ENCODE measurements at places on chromosomes 4 and X.

DNA sequence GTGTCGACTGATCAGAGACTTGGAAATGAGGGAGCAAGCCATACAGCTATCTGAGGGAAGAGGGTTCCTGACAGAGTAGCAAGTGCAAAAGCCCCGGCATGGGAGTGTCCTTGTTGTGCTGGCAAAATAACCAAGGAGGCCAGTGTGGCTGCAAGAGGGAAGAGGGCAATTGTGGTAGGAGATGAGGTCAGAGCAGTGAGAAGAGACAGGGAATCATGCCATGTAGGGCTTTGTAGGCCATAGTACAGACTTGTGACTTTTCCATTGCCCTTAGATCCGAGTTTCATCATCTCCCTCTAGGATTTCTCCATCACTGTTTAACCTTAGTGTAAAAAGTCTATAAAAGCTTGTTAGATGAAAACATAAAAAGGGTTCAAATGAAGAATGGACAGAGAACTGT, 76.2 kb downstream of the DOCK11 start:
- peaks cover 4% of the 10 kb centered on the region for H3K36me3 ChIP-seq
- H3K4me1 ChIP-seq, result no peaks in the 10 kb centered on the region
- no peaks in the 10 kb centered on the region for H3K27me3 ChIP-seq
- no peak for DNase-seq

- H3K4me3 ChIP-seq, result peak overlapping the region; percentile 14
- peaks cover 40% of the 10 kb centered on the region for H3K4me1 ChIP-seq
- H3K27ac ChIP-seq, result peak overlapping the region; percentile 1
- no peaks in the 10 kb centered on the region for H3K36me3 ChIP-seq
- peak; percentile 76 for DNase-seq
- H3K27me3 ChIP-seq, result peaks cover 16% of the 10 kb centered on the region
Observed at GRCh38 chr4:128517739-128518510, 230.3 kb upstream of the PGRMC2 start.

DNA sequence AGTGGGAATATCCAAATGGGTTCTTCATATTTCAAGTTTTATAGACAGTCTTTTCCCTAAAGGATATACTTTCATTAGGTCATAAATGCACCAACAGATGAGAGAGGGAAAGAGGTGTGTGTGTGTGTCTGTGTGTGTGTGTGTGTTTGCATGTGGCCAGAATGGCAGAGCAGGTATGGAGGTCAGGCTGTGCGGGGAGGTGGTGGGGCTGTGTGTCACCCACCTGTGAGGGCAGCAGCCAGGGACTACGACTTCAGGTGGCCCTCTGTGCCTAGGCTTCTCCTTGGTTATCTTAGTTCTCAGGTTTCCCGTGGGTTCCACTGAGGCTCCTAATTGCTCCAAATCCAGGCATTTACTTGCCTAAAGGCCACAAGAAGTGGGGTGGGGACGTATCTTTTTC, 14.6 kb downstream of the HAND2 start:
- H3K4me3 ChIP-seq, result no peak overlapping the region
- peaks cover 11% of the 10 kb centered on the region for H3K4me1 ChIP-seq
- H3K27me3 ChIP-seq, result peaks cover 73% of the 10 kb centered on the region

- no peaks in the 10 kb centered on the region for H3K27me3 ChIP-seq
- DNase-seq, result no peak
- H3K4me1 ChIP-seq, result no peaks in the 10 kb centered on the region
- H3K4me3 ChIP-seq, result no peak overlapping the region
- no peaks in the 10 kb centered on the region for H3K36me3 ChIP-seq
Observed at GRCh38 chrX:95762716-95763115, 921.9 kb upstream of the DIAPH2 start.

DNA sequence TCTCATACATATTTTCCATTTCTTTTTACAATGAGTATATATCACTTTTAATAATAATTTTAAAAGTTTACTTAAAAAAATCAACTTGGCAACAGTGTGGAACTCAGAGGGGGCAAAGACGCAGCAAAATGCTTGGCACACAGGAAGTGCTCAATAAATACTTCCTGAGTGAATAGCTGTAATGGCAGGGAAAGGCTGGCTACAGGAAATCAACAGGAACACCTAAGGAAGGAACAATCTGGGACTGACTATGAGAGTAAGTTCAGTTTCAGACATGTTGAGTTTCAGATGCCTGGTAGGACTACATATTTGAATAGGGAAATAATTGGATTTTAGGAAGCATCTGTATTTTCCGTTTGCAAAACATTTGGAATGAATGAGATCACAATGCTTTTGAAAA, 137.6 kb downstream of the SCLT1 start:
- H3K4me1 ChIP-seq, result peaks cover 7% of the 10 kb centered on the region
- H3K27me3 ChIP-seq, result no peaks in the 10 kb centered on the region
- H3K4me3 ChIP-seq, result no peak overlapping the region

DNA sequence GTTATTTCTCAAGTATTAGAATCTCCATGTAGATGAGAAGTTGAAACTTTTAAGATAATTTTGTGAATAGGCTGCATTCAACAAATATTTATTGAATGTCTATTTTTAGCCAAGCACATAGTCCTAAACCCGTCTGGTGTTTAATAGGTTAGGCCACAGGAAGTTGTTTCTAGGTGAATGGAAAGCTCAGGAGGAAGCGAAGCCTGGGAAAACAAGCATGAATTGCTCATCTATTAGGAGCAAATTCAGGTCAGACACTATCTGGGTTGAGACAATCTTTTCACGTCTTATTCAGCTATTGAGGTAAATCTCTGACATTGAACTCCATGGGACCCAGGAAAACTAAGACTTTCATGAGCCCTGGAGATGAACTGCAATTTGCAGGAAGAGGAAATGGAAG, 43.1 kb upstream of the FREM3 start:
- H3K4me3 ChIP-seq, result no peak overlapping the region
- H3K27ac ChIP-seq, result no peak overlapping the region
- no peaks in the 10 kb centered on the region for H3K27me3 ChIP-seq
- no peak for DNase-seq
- H3K4me1 ChIP-seq, result no peaks in the 10 kb centered on the region

DNA sequence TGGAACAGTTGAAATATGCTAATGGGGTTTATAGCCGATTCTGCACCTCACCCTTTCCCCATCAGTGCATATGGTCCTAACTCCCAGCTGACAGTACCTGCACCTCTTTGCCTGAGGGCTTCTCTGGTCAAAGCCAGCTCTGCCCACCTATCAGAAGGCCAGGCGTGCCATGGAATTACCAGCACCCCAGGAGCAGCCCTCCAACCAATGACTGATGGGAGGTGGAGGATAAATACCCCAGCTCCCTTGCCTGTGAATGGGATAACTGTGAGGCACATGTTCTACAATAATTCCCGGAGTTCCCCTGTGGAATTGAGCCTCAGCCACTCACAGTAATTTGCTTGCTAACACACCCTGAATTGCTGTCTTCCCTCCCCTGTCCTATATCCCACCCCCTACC, 572.0 kb downstream of the BCOR start:
- no peak overlapping the region for H3K4me3 ChIP-seq
- peaks cover 17% of the 10 kb centered on the region for H3K27me3 ChIP-seq
- DNase-seq, result no peak
- H3K27ac ChIP-seq, result no peak overlapping the region

DNA sequence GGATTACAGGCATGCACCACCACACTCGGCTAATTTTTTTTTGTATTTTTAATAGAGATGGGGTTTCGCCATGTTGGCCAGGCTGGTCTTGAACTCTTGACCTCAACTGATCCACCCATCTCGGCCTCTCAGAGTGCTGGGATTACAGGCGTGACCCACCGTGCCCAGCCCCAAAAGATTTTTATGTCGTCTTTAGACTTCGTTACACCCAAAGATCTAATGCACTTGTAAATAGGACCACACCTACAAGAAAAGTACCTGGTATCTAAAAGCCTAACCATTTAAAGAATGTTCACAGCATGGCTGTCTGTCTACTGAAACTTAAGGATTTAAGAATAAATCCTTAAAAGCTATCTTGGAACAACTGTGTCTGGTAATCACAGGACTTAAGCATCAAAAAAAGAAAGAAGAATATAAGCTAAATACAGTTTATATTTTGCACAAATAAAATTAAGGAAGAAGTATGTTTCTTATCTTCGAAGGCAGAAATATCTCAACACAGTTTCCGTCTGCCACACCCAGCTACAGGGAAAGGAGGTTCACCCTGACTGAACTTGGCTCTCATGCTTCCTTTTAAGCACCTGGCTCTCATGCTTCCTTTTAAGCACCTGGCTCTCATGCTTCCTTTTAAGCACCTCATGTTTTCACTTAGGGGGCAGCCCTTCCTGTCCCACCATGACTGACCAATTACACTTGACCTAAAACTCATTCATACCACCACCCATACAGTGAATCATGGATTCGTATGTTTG, 92.0 kb upstream of the STS start:
- H3K27me3 ChIP-seq, result no peaks in the 10 kb centered on the region
- H3K27ac ChIP-seq, result no peak overlapping the region
- H3K4me1 ChIP-seq, result peaks cover 46% of the 10 kb centered on the region
- H3K36me3 ChIP-seq, result peaks cover 65% of the 10 kb centered on the region
- no peak for DNase-seq

Data from stimulated activated naive B cell treated with anti-CD40 and anti-IgM and Interleukin-4, amounts not matched to agents 10 μg/mL and 1 μg/mL and 100 μg/mL, for 72 hours (primary cell).